ENCODE measurements at places on chromosomes 16 and 17.

DNA sequence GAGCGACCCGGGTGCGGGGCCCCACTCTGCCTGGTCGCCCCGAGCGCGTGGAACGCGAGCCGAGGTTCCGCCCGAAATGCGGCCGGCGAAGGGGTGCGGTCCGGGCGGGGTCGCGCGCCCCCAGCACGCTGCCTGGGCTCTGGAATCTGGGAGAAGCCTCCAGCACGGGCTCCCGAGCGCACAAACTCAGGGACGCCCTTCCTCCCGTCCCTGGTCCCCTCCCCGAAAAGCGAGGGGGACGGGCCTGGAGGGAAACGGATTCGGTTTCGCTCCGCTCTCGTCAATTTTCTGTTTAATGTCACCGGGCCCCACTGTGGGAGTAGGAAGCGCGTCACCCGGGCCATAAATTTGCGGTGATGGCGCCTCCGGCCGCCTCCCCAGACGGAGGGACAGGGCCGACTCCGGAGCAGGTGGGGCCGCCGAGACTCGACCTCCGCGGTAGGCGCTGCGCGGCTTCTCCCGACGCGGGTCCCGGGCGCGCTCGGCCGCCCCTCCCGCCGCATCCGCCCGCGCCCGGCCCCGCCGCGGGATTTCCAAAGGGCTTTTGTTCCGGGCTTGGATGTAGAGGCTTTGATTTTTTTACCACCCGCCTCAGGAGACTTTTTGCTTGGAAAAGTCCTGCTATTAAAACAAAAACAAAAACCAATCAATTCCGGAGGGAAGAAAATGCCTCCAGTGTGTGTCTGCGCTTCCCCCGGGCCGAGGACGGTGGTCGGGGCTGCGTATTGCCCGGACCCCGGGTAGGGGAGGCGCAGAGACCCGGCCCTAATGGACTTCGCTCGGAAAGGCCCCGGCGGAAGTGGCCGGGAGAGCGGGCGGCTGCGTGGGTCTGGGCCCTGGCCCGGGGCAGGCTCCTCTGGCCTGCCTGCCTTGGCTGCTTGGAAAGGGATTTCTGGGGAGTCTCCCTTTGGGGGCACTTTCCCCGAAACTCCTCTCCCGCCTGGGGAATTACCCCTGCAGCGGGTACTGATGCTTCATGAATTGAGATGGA, 7.9 kb upstream of the BAHCC1 start:
- DNase-seq: no peak

GRCh38 chr17:10724546-10725195, 5.2 kb downstream of the TMEM220 start:
- DNase-seq: no peak

DNA sequence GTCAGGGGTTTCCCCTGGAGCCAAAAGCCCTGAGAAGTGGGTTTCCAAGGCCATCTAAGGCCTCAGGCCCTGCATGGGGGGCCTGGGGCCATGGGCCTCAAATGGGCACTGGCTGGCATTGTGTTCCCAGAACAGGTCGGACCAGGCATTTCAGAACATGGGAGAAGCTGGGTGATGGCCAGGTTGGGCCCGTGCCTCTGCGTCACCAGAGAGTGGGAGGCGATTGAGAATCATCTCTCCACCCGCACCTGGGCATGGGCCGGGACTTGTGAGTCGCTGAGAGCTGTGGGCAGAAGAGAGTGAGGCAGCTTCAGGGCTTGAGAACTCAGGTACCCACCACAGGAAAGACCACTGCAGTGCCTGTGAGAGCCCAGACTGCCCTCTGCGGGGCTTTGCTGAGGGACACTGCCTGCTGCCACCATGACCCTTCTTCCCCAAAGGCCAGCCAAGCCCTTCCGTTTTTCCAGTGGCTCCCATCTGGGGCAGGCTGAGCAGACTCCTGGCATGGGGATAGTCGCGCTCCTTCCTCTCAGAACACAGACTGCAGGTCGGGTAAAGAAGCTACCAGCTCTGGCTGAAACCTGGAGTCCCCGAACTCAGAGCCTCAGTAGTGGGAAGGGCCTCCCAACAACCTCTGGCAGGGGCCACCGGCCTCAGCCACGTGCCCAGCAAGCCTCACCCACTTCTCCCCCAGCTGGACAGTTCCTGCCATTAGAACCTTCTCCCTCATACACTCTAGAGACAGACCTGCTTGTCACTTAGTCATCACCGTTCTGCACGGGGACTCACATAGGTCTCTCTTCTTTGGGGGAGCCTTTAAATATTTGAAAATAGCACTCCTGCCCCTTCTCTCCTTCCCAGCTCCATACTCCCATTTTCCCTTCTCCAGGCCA, 1.6 kb downstream of the RAB11FIP4 start:
- DNase-seq: no peak

DNA sequence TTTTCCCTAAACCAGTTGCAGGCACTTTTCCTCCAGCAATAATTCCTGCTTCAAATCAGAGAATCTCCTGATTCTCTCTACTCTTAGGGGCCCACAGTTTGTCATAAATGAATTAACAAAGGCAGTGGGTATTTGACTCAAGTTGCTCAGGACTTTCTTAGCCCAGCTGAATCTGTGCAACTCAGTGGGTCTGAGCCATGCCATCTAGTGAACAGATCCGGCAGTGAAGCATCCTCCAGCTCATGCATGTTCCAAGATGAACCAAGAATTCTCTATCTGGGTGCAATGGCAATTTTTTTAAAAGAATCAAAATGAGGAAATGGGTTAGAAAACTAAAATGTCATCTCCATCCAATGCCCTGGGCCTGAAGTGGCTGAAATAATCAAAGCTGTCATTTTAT, 575.2 kb upstream of the CDH11 start:
- no peak for DNase-seq

DNA sequence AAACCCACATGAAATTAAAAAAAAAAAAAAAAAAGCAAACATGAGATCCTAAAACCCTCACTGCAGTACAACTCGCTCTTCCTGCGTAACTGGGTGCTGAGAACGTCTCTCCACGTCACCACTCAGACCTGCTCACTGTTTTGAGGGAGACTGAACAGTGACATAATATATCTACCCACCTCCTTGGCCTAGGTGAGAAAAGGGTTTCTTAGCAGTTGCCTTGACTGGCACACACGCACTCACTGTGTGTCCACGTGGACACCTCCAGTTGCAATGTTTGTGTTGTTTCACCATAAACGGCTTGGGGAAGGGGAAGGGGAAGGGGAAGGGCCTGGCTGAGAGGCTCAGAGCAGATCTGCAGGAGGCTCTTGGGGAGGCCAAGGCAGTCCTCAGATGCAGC, 32.0 kb downstream of the FANCA start:
- DNase-seq: no peak

- no peak for DNase-seq
These were observed 48.6 kb downstream of the IST1 start for GRCh38 chr16:71943887-71944286.

DNA sequence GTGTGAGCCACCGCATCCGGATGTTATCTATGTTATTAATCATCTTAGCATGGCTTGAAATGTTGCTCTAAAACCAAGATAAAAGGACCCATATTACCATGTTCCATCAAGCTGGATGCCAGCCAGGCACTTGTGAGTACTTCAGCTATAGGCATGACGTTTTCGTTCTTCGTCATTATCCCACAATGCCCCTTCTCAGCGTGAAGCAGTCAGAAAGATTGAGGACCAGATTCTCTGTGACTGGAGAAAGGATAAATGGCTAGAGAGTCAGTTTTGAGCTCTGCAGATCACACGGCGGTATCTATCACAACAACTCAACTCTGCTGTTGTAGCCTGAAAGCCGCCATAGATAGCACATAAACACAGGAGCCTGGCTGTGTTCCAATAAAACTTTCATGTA, 29.8 kb upstream of the LCMT1 start:
- no peak for DNase-seq

DNA sequence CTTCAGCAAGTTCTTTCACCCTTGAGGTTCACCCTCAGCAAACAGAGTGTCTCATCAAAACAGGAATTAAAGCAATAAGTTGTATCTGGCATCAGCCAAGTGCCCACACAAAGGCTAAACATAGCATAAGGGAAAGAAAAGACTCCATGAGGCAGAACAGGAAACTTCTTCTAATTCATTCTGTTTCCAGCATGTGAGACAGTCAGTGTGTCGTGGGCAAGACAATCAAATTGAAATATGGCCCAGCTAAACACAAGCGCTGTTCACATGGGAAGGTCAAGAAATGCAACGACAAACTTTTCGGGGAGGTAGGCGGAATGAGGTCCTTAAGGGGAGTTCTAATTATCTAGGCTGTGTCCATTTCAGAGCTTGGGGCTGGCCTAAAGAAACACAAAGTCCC, 393.4 kb downstream of the HAPSTR1 start:
- DNase-seq: no peak

DNA sequence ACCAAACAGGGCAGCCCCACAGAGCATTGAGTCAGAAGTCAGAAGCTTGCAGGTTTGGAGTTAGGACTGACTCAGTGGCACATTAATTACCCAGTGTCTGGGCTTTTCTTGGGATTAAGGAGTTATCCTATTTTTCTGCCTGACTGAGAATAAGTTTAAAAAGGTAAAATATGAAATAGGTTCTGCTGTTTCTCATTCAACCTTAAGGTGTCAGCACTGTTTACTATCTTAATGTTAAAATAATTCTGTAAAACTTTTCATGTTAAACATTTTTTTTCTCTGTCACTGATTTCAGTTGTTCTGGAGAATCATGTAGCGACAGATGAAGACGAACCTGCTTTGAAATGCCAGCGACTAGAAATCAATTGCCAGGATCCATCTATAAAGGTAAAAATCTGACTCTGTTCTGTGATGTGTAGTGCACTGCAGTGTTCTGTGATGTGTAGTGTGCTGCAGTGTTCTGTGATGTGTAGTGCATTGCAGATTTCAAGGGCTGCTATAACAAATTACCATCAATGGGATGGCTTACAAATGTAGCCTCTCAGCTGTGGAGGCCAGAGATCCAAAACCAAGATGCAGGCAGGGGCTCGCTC, 128.0 kb downstream of the LAT start:
- no peak for DNase-seq

- DNase-seq: peak; percentile 67
These were observed 5.0 kb upstream of the CCDC57 start for GRCh38 chr17:82217530-82218204.

GRCh38 chr16:1706386-1707192, 594 bp downstream of the MAPK8IP3 start:
- DNase-seq: peak; percentile 52

DNA sequence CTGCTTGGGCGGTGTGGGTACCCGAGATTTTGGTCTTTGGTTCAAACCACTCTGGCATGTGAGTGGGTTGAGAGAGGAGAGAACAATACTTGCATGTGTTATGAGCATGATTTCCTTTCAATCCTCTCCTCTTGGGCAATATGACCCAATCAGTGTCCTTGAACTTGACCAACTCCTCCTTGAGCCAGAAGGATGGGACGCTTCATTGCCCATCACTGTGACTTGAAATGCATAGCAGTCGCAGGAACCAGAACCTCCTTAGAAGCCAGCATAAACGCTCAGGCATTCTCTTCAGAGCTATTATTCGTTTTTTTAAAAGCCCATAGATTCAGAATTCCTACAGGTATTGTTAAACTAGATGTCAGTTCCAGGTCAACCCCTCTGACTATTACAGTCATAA, 367.4 kb downstream of the HAPSTR1 start:
- no peak for DNase-seq

DNA sequence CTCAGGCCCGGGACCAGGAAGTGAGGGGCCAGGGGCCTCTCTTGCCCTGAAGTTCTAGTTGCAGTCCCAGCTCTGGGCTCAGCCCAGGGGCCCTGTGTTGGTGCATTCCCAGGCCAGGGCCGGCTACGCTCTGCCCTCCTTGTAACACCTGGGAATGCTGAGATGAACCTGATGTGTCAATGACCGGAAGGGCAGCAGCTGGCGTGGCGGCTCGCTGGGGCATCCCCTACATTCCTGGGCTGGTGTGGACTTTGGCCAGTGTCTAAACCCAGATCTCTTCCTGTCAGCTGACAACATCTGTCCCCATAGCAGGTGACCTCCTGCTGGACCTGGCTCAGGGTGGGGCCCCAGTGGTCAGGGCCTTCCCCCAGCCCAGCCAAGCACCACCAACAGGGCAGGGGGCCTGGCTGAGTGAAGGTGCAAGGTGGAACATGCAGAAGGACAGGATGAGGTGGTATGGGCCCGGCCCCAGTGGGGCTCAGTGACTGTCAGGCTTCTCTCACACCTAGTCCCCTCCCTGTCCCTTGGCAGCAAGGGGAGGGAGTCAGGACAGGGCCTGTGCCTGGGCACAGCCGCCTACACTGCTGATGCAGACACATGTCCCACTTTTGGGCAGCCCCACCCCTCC, 15.9 kb downstream of the FAM83G start:
- DNase-seq: no peak

DNA sequence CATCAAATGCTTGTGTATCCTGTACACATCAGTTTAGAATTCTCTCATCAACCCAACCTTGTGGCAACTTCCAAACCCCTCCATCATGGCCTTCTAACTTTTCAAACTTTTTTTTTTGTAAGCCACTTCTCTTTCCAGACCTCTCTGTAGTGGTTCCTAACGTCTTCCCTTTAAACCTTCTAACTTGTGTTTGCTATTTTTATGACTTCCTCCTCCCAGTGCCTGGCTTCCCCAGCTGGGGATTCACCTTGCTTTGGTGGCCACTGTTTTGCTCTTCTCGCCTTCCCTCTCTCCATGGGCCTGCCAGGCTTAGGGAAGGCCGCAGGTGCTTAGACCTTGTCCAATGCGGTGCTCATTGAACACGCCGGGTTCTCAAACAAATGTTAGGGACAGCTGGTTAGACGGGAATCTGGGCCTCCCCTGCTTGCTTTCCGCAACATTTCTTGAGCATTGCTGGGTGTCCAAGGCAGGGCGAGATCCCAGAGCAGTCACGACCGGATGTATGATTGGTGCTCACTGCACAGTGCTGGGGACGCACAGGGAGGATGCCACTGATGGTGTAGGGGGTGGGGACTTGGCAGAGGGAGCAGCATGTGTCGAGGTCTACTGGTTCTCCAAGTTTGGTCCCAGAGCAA, 1.1 kb upstream of the XYLT2 start:
- no peak for DNase-seq

- no peak for DNase-seq
These were observed 32.0 kb downstream of the SMPD3 start for GRCh38 chr16:68416057-68417046.

DNA sequence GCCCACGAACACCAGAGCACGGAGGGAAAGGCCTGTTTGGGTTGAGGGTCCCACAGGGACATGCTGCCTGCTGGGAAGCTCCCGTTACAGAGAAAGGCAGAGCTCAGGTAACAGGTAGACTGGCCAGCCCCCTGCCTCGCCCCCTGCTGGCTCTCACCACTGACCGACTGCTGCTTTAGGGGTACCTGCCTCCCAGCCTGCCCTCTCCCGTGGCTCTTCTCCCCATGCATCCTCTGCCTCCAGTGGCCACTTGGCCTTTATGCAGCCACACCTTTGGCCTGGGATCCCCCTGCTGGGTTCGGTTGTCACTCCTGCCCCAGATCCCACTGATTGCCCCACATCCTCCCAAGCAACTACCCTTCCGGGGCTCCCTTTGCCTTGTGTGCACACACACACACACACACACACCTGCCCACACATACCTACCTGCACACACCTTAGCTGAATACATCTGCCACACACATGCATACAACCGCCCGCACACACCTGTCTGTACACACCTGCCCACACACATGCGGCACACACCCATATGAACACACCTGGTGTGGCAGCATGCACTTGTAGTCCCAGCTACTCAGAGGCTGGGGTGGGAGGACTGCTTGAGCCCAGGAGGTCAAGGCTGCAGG, 7.1 kb downstream of the MCRIP1 start:
- DNase-seq: no peak
